CD4-positive, alpha-beta T cell (primary cell): ENCODE measurements at places on chromosomes 5 and 9.

- no peak for DNase-seq
These were observed 229.1 kb upstream of the TRPC7 start for GRCh38 chr5:136594416-136594815.

GRCh38 chr5:71932131-71932654, 175.1 kb upstream of the MAP1B start:
- DNase-seq = no peak

- no peak for DNase-seq
These were observed 38.7 kb upstream of the SH3PXD2B start for GRCh38 chr5:172493002-172493401.

GRCh38 chr9:95127249-95128176, 190.0 kb downstream of the FANCC start:
- DNase-seq = peak; percentile 56

DNA sequence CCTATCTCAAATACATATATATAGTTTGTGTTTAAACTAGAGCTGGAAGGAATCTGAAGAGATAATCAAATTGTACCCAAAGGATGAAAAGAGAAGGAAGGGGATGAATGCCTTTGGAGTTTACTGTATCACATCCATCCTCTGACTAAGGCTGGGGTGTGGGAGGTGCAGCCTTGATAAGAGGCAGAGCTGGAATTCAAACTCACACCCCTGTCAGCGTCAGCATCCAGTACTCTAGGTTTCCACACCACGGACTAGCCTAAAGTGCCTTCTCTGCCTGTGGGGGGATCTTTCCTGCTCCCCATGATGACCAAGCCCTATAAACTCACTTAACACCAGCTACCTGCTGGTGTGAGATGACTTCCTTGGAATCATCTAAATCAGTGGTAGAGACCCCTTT, 48.1 kb downstream of the EPB41L4B start:
- no peak for DNase-seq

DNA sequence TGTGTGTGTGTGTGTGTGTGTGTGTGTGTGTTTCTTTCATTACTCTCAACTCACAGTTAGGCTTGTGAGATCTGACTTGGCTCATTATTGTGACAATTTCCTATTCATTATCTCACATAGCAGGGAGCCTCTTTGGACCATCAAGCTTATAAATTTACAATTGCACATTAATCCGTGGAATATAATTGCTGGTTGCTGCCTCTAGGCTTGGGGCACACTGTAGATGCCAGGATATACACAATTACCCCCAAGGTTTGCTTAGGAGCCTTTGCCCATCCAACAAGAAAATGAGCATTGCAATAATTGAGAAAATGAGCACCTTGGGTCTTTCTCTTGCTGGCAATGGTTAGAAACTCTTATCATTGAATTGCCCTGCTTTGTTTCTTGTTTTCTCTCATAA, 161.6 kb upstream of the DMRTA1 start:
- no peak for DNase-seq

GRCh38 chr9:87029905-87030304, 82.6 kb upstream of the GAS1 start:
- no peak for DNase-seq

GRCh38 chr5:14481349-14481748, 100.2 kb upstream of the OTULINL start:
- DNase-seq = no peak

GRCh38 chr9:93642961-93643360, 66.6 kb downstream of the PHF2 start:
- no peak for DNase-seq

DNA sequence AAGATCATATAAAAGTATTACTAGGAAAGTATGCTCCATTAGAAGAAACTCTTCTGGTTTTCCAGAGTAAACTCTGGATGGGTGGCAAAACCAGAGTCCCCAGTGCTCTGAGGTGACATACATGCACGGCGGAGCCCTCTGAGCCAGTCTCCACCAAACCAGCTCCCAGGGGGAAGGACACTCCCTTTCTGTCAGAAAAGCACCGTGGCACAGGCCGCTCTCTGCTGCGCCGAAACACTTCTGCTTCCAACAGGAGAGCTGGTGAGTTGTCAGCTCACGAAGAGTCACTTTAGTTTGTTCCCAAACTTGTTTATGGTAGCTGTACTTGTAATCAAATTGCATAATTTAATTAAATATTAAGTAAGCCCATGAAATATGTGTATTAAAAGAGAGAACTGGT, 184.6 kb downstream of the CDK5RAP2 start:
- DNase-seq = no peak

DNA sequence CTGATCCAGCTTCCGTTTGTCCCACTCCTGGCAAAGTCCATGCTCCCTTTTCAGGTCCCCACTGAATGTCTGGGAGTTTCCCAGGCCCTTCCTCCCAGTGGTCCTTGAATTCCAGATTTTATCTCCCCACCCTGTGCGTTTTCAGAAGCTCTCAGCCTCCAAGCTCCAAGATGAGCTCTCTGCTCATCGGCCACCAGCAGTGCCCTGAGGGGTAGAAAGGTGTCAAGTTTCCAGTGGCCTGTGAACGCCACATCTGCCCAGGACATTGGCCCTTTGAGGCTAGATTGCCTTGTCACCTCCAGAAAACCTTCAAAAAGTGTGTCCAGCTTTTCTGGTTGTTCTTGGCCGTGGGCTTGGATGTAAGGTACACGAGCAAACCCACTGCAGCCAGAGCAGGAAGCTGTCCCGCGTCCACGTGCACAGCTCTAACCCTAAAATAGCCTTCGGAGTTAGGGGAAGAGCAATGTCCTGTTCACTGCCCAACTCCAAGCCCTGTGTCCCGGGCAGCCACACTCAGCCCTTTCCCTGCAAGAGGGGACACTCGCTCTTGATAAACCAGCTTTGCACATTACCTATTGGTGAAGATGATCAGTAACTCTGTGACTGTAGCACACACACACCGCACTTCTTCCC, 10.9 kb upstream of the LRRC14B start:
- no peak for DNase-seq

DNA sequence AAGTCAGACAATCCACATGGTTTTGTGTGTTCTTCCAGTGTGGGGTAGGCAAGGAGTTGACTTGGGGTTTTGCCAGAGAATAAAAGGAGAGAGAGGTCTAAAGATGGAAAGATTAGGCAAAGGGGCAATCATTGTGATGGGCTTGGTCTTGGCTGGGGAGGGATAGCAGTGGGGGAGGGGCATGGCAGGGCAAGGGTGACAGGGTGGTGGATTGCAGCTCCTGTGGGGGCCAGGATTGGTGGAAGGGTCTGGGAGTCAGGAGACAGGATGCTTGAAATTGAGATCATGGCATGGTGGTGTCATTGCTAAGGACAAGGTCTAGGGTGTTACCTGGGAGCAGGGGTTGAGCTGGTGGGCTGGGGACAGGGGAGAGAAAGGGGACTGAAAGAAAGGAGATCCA, 57.6 kb downstream of the ZNF618 start:
- DNase-seq = no peak

GRCh38 chr9:4077499-4078102, 222.3 kb downstream of the GLIS3 start:
- peak; percentile 5 for DNase-seq

GRCh38 chr5:101687349-101687985, 608.6 kb downstream of the SLCO4C1 start:
- no peak for DNase-seq
